ENCODE measurements at places on chromosomes 11 and 22.

- DNase-seq = no peak
These were observed 24.7 kb upstream of the TIMP3 start for GRCh38 chr22:32776802-32777201.

DNA sequence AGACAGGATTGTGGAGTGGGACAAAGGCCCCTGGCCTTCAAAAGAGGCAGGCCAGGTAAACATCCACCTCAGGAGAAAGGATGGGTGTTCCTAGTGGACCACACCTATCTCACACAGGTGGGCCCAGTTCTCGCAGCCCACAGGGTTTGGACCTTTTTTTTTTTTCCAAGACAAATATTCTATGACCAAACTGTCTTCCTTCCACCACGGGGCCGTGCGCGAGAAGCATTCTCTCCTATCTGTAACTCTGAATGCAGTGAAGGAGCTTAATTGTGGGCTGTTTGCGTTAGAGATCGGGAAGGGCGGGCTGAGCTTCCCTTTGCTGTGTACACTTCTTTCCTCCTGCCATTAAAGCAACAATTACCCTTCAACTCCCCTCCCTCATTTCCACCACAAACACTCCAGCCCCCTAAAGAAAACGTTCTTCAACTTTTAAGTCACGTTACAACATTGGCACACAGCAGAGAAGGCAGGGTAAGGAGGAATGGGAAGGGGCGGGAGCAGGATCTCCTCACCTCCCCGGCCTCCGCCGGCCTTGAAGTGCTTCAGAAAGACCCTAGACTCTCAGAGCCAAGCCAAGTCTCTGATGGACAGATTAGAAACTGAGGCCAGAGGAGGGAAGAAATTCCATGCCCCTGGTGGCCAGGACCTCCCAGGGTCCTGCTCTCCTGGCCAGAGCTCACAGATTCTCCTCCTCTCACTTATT, 238.4 kb downstream of the BUD13 start:
- no peak for DNase-seq

GRCh38 chr11:47324520-47324919, 28.0 kb downstream of the MYBPC3 start:
- no peak for DNase-seq

GRCh38 chr11:34641456-34641855, 20.6 kb downstream of the EHF start:
- DNase-seq = no peak

DNA sequence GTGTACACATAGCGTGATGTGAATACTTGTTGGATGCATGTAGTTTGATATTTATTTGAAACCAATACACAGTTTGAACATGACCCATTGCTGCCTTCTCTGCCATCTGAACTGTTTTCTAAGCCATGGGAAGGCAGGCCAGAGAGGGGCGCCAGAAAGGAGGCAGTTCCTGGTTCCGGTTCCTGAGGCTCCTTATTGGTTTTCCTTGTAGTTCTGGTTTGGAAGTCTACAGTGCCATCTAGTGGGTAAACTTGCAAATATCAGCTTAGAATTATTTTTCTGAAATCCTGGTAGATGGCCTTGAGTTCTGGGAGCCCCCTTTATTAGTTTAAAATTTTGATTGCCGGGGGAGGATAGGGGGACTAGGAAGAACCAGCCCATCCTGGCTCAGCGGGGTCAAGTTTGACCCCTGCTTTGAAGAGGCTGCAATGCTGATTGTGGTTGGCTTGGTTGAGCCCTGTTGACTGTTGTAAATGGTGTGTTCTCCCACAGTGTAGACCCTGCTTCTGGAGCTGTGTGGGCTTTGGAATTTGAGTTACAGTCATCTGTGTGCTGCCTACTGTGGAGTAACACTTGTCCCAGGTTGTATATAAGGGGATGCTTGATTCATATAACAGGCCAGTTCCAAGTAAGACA, 48.4 kb downstream of the GRAMD1B start:
- DNase-seq = peak; percentile 60

DNA sequence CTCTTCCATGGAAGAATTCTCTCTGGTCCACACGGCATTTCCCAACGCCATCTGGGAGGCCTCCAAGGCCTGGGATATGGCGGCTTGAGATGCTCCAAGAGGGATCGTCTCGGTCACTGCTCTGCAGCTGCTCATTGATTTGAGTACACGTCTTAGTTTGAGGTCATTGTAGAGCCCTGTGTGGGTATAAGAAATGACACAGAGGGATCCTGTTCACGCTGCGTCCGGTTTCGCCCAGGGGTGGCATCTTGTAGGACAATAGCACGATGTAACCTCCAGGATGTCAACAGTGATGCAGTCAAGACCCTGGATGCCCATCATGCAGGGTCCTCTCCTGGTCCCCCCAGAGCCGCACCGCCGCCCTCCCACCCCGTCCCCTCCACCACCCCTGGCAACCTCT, 564.6 kb downstream of the BRD1 start:
- DNase-seq = no peak

DNA sequence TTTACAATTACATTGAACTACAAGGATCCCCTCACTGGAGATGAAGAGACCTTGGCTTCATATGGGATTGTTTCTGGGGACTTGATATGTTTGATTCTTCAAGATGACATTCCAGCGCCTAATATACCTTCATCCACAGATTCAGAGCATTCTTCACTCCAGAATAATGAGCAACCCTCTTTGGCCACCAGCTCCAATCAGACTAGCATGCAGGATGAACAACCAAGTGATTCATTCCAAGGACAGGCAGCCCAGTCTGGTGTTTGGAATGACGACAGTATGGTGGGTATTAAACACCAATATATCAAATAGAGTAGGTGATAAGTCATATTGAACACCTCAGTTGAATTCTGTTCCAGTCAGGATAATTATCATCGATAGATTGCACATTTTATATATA, 4.4 kb downstream of the FBXO7 start:
- no peak for DNase-seq

DNA sequence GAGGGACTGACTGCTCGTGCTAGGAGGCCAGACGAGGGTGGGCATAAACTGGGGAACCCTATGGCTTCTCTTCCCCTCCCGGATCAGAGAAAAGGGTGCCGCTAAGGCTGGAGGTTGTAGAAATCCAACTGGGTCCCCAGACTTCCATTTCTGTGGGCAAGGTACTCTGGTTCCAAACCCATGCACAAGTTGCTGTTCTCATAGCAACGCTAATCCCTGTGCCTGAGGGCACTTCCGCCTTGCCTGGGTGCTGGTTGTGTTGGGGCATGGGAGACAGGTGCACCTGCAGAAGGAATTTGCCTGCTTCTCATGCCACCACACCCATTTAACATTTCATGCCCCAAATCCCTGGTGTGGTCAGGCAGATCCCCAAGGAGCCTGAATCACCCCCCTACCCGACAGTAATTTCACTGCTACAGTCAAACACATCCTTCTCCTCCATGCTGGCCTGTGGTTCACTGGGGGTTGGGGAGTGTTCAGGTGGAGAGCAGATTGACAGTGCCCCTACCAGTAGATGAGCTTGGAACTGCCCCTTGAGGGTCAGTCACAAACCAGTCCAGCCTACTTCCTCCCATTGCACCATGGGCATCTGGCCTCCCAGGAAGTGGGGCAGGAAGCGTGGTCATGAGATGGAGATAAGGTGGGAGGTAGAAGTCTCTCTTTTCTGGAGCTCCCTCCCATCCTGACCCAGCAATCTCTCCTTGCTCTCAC, 1.2 kb downstream of the C2CD2L start:
- no peak for DNase-seq

- DNase-seq = no peak
These were observed 30.8 kb upstream of the SORL1 start for GRCh38 chr11:121421149-121421901.

DNA sequence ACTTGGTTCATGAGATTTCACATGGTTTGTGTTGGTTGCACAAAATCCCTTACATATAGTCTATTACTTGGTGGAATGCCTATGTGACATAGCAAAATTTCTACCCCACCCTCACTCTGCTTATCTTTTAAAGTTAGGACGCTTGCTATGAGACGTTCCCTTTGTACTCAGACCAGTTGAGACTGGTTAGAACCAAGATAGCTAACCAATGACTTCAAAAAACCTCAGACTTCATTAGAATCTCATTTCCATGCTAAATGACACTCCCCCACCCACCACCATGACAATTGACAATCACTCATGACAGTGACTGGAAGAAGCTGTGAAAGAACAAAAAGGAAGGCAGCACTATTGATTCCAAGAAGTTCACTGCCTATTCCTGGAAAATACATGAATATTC, 313.6 kb downstream of the ETS1 start:
- DNase-seq = no peak
